ENCODE measurements at places on chromosomes 4 and X. TPM values are rescaled to one million over a fixed set of nuclear protein-coding genes. Genes with fewer than 3 reads are reported as not detected.

- peak; percentile 9 for DNase-seq
Measured at GRCh38 chr4:2296631-2297601, 35.0 kb upstream of the MXD4 start.

GRCh38 chr4:145042601-145043285 lies 55.3 kb downstream of the ANAPC10 start:
- DNase-seq: no peak

GRCh38 chrX:41189156-41189555 lies 103.9 kb downstream of the USP9X start:
- DNase-seq: no peak

- no peak for DNase-seq
Measured at GRCh38 chrX:152901816-152902501, 4.1 kb downstream of the ZNF185 start.

GRCh38 chr4:48343035-48343434 lies 1.7 kb downstream of the SLAIN2 start:
- no peak for DNase-seq

GRCh38 chr4:36386691-36387090 lies 105.3 kb downstream of the DTHD1 start:
- DNase-seq: no peak

- DNase-seq: no peak
Measured at GRCh38 chr4:36242629-36243354, 1.5 kb downstream of the ARAP2 start.

DNA sequence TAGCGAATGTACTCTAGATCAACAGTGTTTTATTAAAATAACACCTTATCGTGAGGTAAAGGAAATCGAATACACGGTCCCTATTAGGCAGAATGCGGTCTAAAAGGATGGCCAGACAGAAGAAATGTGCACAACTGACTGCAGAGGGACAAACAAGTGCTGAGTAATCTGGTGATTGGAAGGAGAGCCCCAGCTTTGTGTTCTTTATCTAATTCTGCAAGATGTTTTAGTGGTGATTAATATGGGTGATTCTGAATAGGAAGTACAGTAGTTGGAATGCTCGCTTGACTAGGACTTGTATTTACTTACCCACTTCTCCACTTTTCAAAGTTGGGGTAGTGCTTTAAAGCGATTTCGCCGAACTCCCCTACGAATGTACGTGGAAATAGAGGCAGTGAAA lies 1.2 kb downstream of the WDR44 start:
- peak; percentile 13 for DNase-seq

- peak; percentile 2 for DNase-seq
Measured at GRCh38 chr4:186189656-186190055, 1.7 kb upstream of the CYP4V2 start.

GRCh38 chr4:25165916-25166315 lies 5.7 kb upstream of the SEPSECS start:
- DNase-seq: no peak

DNA sequence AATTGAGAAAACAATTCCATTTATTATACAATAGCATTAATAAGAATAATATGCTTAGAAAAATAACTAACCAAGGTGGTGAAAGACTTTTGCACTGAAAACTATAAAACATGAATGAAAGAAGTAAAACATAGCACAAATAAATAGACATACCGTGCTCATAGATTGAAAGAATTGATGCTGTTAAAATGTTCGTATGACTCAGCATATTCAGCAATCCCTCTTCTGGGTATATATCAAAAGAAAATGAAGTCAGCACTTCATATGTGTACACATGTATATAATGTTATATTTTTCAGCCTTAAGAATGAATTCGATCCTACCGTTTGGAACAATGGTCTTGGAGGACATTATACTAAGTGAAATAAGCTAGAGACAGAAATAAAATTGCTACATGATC lies 716.3 kb downstream of the GLUD2 start:
- DNase-seq: no peak

DNA sequence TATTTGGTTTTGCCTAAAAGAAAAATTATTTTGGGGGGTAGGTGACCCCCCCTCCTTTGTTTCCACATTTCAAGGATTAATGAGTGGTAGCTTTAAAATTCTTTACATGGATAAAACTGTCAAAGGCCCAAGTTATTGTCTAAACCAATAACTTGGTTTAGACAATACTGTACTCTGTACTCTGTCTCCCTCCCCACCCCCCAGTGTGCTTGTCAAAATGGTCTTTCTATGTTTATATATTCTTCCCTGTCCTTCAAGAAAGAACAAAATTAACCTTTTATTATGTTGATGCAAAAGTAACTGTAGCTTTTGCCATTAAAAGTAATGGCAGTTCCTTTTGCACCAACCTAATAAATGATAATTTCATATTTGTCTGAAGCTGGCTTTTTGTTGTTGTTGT lies 9.5 kb upstream of the RGN start:
- DNase-seq: no peak

DNA sequence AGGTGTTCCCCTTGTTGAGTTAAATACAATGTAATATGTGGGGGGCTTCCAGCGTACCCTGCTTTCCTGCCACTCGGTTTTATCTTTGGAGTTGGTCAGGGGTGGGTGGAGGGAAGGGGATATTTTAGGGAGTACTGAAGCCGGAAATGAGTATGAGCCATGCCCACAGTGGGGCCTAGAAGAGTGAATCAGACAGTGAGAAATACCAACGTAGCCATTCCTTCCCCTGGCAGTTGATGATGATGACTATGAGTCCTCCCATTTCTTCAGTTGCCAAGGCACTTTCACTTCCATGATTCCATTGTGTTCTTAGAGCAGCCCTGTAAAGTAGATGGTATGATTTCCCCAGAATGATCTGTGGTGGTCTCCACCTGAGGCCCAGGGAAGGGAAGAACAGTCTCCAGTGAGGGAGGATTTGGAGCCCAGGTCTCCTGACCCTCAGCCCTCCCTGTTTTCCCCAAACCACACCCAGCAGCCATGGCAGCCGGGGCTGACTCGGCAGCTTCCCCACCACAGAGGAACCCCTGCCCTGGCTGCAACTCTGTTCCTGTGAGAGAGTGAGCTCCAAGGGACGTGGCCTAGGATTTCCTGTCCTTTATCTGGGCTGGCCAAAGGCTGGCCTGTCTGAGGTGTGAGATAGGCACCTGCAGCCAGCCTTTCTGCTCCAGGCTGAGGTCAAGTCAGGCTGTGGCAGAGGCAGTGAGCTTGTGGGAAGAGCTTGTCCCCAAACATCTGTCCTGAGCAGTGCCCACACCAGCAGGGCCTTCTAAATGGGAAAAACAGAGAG lies 52.7 kb downstream of the STARD8 start:
- DNase-seq: no peak

- no peak for DNase-seq
Measured at GRCh38 chrX:791479-792034, 161.0 kb downstream of the SHOX start.

- no peak for DNase-seq
Measured at GRCh38 chr4:87057835-87058355, 123.1 kb downstream of the AFF1 start.

DNA sequence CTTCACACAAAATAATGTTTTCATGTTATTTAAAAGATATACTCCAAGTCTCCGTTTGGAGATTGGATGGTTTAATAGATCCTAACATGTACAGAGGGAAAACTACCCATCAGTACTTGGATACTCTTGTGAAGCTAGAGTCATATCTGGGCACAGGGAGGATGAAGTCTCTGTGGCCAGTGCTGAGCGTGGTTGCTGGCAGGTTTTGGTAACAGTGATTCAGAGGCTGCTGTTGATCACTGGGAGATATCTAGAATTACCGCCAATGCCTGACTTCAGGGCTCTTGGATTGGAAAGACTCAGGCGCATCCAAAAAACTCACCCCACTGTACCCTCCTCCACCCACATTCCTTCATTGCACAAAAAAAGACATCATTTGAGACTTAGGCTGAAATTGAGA lies 107.2 kb upstream of the PGRMC2 start:
- DNase-seq: no peak

- DNase-seq: no peak
Measured at GRCh38 chr4:157514711-157515110, 294.2 kb downstream of the GRIA2 start.

- DNase-seq: no peak
Measured at GRCh38 chr4:76420188-76420761, 666 bp downstream of the CCDC158 start.

- no peak for DNase-seq
Measured at GRCh38 chrX:134173541-134174272, 63.3 kb upstream of the CCDC160 start.

DNA sequence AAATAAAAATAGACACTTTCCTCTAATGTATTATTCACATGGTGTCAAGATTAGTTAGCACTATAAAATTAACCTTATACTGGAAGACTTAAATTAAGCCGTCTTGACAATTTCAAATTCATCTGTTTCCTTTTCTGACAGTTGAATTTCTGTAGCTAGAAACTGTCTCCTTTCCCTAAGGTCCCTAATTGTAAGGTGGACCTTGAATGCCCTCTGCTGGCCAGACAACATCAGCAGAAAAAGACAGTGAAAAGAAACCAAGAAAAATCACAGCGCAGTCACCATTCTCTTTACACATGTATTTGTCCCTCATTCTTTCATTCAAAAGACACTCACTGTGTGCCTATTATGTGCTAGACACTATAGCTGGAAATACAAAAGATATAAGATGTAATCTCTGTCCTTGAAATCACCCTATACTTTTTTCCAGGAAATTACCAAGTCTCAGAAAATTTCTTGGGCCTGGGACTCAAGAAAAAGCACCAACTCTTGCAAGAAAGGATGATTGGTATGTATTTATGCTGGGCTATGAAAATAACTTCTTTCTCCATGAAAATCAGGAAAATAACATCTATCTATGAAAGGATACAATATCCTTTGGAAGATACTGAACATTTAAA lies 32.7 kb upstream of the AMBN start:
- DNase-seq: peak; percentile 64

DNA sequence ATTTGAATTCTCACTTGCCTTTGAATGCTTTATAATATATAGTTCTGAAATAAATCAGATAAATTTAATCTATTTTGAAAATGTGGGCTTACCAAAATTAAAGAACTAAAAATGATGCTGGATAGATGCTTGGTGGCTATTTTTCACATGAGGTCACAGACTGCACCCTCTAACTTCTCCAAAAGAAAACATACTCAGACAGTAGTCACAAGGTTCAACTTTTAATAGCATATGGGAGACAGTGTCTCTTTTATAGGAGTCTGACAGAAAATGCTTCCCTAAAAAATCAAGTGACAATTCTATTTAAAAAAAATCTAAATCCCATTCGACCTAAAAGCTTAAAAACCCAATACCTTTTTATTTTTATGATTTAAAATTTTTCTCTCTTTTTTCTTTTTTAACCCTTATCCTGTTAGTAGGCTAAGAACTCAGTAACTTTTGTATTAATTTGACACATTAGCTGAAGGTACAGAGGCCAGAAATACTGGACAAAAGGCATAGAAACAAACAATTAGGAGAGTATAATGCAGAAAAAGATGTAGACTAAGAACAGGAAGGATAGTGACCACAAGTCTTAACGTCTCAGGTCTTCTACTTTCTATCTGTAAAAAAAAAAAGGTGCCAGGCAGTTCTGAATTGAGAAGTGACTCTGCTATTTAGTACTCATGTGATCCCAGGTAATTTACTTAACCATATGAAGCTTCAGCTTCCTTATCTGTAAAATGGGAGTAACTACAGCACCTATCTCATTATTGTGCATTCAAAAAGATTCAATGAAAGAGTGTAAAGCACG lies 7.6 kb downstream of the TIGD4 start:
- DNase-seq: no peak

GRCh38 chr4:108889696-108890483 lies 127.0 kb upstream of the ETNPPL start:
- DNase-seq: no peak

GPC3 gene
- polyA plus RNA-seq: 618 TPM

LONRF3 gene
- 2.6 TPM for polyA plus RNA-seq

TLR2 gene
- 1.7 TPM for polyA plus RNA-seq

DGAT2L6 gene
- polyA plus RNA-seq: 0.16 TPM

HS6ST2 gene
- polyA plus RNA-seq: 17.4 TPM

PTPN13 gene
- polyA plus RNA-seq: 13.8 TPM

FREM3 gene
- not detected for polyA plus RNA-seq

MSX1 gene
- 30.4 TPM for polyA plus RNA-seq

SPRY1 gene
- polyA plus RNA-seq: 40.1 TPM

GLRB gene
- 5.2 TPM for polyA plus RNA-seq

RAB39B gene
- polyA plus RNA-seq: 0.07 TPM

All from hepatocyte (in vitro differentiated cells).